ENCODE measurements at places on chromosomes 1 and 21.

DNA sequence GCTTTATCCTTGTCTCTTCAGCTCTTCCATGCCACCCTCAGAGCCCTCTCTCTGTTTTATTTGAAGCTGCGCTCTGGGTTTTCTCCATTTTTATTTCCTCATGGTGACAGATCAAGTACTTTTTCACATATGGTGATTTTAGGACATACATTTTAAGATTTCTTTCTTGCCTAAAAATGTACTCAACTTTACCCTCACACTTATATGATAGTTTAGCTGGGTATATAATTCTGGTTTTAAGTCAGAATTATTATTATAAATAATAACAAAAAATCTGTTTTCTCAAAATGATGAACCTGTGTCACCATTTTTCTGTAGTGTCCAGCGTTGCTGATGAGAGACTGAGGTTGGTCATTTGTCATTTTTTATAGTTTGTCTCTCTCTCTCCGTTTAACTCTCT lies 754 bp upstream of the KRTAP10-5 start:
- no peak for DNase-seq

DNA sequence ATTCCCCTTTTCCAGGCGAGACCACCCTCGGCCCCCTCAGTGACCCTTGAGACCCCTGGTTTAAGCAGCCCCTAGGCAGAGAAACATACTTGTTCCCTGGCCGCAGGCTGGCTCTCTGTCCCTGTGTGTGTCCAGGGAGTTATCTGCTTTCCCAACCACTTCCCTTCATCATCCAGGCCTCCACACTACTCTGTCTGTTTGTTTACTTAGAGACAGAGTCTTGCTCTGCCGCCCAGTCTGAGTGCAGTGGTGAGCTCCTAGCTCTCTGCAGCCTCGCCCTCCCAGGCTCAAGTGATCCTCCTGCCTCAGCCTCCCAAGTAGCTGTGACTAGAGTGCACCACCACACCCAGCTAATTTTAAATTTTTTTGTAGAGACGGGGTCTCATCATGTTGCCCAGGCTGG lies 5.8 kb upstream of the VWA1 start:
- DNase-seq, result no peak

GRCh38 chr1:230430499-230430898 lies 4.4 kb upstream of the PGBD5 start:
- no peak for DNase-seq

DNA sequence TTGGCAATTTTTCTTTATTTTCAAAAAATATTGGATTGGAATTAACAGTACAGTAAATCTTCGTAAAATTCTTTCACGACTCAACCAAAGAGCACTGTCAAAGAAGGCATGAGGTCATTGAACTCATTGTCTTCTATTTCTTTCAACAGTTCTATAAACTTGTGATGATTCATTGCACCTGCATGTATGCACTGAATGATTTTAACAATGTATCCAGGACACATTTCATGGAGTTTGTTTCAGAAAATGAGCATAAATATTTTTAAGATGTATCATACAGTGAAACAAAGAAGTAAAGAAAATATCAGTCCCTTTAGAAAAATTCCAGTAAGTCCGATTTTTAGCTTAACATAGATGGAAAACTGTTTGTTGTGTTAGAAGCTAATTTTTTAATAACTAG lies 33.6 kb upstream of the CD34 start:
- DNase-seq, result no peak

DNA sequence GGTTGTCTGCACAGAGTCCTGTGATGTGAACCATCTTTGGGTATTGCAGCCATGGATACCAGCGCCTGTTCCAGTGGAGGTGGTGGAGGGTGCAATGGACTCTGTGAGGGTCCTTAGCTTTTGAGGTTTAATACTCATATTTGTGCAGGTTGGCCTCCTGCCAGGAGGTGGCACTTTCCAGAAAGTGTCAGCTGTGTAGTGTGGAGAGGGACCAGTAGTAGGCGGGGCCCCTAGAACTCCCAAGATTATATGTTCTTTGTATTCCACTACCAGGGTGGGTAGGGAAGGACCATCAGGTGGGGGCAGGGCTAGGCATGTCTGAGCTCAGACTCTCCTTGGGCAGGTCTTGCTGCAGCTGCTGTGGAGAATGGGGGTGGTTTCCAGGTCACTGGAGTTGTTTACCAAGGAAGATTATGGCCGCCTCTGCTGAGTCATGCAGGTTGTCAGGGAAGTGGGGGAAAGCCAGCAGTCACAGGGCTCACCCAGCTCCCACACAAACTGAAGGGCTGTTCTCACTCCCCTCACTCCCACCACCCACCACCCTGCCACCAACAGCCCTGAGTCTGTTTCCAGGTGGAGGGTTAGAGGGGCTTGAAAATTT lies 31.2 kb upstream of the ZNF678 start:
- DNase-seq, result no peak

DNA sequence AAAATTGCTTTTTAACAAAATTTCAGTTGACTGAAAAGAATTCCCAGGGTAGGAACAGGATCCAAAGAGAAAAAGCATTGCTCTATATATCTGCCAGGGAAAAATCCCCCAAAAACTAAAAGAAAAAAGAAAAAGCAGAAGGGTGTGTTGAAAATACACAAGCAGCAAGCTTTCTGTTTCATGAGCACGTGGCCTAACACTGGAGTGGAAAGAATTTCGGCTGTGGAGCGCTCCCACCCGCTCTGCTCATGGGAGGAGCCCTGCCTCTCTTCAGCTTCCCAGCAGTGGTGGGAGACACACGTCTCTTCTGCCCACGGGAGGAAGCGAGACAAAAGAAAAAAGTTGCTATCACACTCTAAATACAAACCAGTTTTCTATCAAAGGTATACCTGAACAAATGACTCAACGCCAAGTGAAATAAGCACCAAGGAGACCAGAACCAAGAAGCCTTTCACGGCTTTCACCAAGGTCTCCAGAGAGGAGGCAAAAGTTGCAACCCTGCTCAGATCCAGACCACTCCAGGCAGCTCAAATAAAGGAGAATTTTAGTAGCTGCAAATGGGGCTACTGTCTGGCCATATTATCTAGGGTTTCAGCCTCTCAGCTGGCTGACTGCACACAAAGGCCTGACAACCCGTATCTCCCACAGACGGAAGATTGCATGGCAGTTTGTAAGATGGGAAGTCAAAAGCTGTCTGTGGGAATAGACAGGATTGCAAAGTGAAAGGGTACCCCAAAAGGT lies 29.5 kb upstream of the ZNF496 start:
- DNase-seq, result no peak
